Aorta (tissue), 5 donors: ENCODE measurements at places on chromosomes 7 and 10. TPM values are rescaled to one million over a fixed set of nuclear protein-coding genes. Genes with fewer than 3 reads are reported as not detected.

BTBD16 gene
- total RNA-seq = 2.4 TPM

GNAT3 gene
- total RNA-seq = not detected

NAMPT gene
- total RNA-seq = 237 TPM

SLC39A12 gene
- 0.32 TPM for total RNA-seq

MALSU1 gene
- total RNA-seq = 32.1 TPM

HTR7 gene
- 1.3 TPM for total RNA-seq

HOXA9 gene
- total RNA-seq = 5.8 TPM

BZW2 gene
- 32.8 TPM for total RNA-seq

ASNS gene
- total RNA-seq = 23.1 TPM

SEMA3A gene
- total RNA-seq = 11.0 TPM

LRRD1 gene
- total RNA-seq = 0.51 TPM

FGFR2 gene
- 13.1 TPM for total RNA-seq

GDF2 gene
- not detected for total RNA-seq

FAM25C gene
- total RNA-seq = not detected

NPY gene
- not detected for total RNA-seq

DNA sequence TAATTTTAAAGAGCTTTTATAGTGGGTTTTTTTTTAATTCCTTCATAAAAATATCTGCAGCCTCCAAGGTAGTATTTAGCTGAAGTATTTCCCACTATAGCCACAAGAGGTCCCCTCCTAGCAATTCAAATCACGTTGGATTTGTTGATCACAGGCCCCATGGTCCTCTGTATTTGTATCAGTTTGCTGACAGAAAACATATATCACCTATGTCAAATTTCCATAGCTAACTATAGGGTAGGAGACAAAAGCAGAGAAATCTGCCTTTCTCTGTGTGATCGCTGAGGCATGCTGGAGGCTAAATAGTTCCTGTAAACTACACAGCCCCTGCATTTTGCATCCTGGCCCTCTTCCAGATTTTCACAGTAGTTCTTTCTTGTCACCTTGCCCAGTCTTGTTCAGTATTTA is 1.7 kb upstream of the CTNNA3 start:
- DNase-seq = no peak

- no peak for DNase-seq
Observed at GRCh38 chr7:86708031-86708680, 64.4 kb downstream of the GRM3 start.

DNA sequence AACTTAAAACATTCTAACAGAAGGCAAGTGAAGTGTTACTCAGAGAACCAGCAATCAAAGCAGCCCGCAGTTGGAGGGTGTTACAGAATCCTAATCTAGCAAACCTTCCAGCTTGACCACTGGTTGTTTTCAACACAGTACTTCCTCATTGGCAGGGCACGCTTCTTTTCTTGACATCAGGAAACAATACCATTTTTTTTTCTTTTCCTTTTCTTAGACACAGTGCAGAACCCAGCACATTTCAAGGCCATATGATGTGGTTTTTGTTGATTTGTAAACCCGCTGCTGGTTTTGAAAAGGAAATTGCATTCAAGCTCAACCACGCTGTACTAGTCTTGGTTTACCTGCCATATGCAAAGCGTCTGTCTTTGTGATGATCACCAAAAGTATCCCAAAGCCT is 33.4 kb downstream of the RHOBTB1 start:
- DNase-seq = no peak

GRCh38 chr7:156612930-156613329 is 27.6 kb upstream of the RNF32 start:
- no peak for DNase-seq

DNA sequence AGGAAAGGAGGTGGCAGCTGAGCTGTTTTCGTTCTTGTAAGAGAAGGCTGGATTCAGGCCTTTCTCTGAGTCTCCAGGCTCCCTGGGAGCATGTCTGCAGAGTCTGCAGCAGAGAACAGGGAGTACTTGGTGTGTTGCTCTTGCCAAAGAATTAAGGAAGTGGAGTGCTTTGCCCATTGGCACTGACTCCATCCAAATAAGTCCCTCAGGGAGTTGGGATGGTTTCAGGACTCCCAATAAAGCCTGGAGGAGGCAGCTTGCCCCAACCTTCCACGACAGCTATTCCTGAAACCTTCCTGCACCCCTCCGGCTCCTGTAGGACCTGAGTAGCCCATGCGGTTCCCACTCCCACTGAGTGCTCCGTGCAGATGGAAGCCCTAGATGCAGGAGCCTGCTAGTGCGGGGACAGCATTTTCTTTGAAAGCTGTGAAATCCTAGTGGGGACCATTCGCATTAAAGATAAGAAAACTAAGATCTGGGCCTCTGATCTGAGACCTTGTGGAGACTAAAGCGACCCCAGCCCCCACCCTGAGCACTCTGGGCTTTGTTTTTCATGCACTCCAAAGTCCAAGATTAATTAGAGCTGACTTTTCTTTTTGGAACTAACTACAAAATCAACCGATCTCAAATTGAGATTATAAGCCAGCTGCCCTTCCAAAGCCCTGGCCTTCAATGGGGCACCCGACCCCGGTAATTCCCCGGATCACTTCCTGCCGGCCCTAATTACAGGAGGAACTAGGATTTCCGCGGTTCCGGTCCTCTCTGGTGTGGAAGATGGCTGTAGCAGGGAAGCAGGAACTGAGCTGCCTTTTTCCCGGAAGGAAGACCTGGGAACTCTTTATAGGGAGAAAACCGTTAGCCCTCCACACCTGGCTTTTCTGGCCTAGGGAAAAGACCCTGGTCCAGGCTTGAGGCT is 110.2 kb downstream of the COL13A1 start:
- peak; percentile 73 for DNase-seq

GRCh38 chr7:39605087-39605486 is 18.3 kb upstream of the RALA start:
- DNase-seq = no peak

DNA sequence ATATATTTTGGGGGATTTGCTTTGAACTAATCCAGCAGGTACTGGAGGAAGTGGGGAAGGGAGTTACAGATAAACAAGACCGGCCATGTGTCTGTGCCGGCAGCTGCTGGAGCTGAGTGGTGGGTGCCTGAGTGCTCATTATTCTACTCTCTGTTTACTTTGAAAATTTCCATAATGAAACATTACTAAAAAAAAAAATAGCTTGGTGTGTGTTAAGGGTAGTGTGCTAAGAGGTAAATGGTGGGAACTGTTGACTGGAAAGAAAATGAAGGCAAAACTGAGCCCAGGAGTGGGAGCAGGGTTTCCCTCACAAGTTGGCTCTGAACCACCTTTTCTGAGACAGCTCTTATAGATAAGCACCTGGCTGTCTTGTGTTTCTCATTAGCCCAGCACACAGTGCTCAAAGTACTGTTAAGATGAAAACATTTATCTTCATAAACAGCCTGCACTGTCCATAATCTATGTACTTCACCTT is 50.6 kb downstream of the PARD3 start:
- DNase-seq = no peak

DNA sequence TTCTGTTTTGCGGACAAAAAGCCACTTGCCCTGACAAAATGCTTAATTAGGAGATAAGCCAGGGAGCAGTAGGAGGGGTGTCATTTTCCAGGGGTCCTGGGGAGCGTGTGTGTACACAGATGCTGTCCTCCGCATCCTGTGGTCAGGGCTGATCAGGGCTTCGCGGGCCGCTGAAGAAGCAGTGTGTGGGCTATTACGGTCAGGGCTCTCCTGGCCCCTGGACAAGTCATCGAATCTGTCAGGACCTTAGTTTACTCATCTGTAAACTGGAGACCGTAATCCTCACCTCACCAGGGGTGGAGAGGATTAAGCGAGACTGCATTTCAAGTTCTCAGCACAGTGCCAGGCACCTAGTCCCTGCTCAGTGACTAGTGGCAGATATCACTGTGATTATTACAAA is 26.0 kb upstream of the MXI1 start:
- DNase-seq = no peak

GRCh38 chr7:27532314-27532713 is 130.4 kb downstream of the HIBADH start:
- DNase-seq = no peak

DNA sequence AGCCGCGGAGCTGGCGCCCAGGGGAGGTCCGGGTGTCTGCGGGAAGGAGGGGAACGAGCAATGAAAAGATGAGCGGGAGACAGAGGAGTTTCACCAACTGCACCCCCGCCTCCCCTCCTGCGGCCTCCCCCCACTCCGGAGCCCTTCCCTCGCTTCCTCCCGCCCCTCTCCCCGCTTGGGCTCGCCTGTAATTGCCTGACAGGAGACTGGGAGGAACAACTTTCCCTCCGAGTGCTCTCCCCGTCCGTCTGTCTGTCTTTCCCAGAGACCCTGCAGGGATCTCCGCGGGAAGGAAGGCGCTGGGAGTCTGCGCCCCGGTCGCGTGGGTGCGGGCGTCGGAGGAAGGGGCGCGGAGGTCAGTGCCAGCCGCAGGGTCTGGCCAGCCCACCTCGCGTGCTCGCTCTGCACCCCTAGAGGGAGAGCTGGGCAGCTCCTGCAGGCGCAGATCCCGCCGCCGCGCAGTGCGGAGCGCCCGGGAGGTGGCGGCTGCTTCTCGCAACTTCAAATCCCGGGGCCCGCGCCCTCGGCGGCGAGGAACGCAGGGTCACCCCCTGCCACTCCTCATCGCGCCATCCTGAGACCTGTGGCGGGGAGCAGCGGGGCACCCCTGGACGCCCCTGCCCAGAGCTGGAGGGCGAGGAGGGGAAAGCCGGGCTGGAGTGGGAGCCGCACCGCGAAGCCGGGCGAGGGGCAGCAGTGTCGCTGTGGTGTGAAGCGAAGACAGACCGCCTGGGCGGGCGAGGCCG is 511 bp upstream of the NRP1 start:
- peak; percentile 92 for DNase-seq

GRCh38 chr10:13068071-13068470 is 31.9 kb upstream of the OPTN start:
- no peak for DNase-seq

GRCh38 chr10:129755158-129755591 is 208.9 kb downstream of the EBF3 start:
- no peak for DNase-seq

GRCh38 chr7:20393616-20394015 is 62.9 kb downstream of the ITGB8 start:
- DNase-seq = no peak

- no peak for DNase-seq
Observed at GRCh38 chr7:74527842-74528241, 74.1 kb downstream of the GTF2IRD1 start.

DNA sequence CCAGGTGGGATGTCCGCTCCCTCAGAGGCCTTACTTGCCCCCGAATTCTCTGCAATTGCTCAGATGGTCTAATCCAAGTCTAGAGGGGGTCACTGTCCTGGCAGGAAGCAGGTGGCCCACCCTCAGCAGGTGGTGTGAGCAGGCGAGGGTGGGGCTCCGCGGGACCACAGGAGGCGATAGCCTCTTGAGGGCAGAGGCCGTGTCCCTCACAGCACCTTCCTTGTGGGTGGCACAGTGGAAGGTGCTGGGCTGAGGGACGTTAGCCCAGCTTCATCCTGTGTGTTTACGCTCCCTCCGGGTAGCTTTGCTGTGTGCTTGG is 38.3 kb upstream of the INPP5A start:
- peak; percentile 55 for DNase-seq

DNA sequence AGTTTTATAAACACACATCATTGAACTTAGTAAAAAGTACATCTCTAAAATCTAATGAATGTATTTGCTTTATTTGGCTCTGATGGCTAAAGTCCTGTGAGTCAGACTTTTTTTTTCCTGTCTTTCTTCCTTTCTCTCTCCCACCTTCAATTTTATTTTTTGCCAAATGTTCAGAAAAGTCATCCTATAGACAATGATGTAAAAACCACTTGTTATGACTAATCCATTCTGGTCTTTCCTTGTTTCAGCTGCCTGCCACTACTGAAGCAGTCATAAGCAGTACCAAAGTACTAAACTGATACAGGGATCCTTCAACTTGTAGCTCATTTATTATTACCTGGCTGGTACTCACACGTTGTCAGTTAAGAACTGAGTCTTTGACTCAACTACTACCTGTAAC is 23.9 kb downstream of the HECTD2 start:
- DNase-seq = no peak
